NCI-H524 treated with DMSO at 0.1 percent for 48 hours (cell line): ENCODE measurements at places on chromosomes 1 and 21.

- DNase-seq: peak; percentile 5
Observed at GRCh38 chr1:37265786-37266667, 208.4 kb upstream of the ZC3H12A start.

- no peak for DNase-seq
Observed at GRCh38 chr1:176055398-176055797, 151.7 kb downstream of the COP1 start.

DNA sequence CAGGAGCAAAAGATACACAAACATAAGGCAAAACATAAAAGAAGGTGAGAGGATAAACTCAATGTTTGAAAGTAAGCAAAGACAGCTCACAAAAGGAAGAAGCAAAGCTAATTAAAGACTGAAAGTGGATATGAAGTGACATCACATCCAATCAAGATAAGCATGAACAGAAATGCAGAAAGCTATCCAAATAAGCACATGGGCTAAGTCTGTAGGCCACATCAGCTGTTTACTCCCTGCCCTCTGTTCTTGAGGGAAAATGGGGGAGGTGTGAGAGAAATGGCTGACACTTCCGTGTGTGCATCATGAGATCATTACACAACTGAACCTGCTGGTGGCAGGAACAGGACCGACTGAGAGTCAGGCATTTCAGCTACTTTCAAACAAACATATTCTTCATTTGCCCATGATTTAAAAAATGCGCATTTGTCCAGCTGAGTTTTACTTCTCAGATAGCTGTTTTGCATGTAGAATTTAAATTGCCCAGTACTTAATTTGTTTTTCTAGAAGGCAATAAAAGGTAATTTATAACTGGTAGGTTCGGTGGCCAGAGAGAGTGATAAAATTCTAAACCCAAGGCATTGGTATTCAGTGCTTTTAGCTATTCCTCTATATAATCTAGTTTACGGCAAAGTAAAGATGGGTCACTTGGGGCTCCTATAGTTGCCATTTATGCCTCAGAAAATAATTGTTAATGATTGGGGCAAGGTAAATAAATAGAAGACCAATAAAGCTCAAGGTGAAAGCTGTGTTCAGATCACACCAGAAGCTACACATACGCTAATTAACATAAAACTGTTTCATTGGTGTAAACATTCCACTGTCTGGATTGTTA lies 27.2 kb upstream of the MAN1A2 start:
- no peak for DNase-seq

- DNase-seq: no peak
Observed at GRCh38 chr1:61424382-61424781, 300.6 kb downstream of the TM2D1 start.

DNA sequence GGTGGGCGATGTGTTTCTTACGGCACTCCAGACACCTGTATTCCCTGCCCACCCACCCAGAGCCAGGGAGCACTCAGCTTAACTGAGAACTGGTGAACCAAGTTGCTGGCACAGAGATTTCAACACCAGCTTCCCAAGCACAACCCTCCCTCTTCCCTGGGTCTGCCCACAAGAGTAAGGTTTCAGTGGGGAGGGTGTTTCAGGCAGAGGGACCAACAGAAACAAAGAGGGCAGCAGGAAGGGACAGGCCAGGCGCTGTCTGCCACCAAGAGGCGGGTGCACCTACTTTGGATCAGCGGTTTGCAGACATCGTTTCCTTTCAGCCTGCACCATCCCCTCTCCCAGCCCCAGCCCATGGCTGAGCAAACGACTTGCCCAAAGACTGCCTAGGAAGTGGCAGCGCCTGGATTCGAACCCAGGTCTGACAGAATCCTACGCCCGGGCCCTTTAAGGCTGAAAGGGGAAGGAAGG lies 21.9 kb upstream of the ALDH4A1 start:
- DNase-seq: no peak
